Nasal cavity respiratory epithelium epithelial cell of viscerocranial mucosa (primary cell): ENCODE measurements at places on chromosomes 4 and X. TPM values are rescaled to one million over a fixed set of nuclear protein-coding genes. Genes with fewer than 3 reads are reported as not detected.

Gene SPANXN4
- not detected in 2 replicates for total RNA-seq

Gene FGF13
- 2.4 and 3.0 TPM in 2 replicates for total RNA-seq

Gene TLL1
- 0.50 and 1.0 TPM in 2 replicates for total RNA-seq

Gene PABPC5
- not detected in 2 replicates for total RNA-seq

Gene PCDH10
- total RNA-seq: under 0.01 TPM in 2 replicates

Gene REELD1
- total RNA-seq: 0.36 TPM in 1 of 2 replicates, not detected in the other

Gene DCK
- total RNA-seq: 15.4 and 19.5 TPM in 2 replicates

Gene TRIM75
- not detected in 2 replicates for total RNA-seq

Gene DOCK11
- 0.36 and 2.1 TPM in 2 replicates for total RNA-seq

Gene ANXA10
- not detected in 2 replicates for total RNA-seq

Gene ATP2B3
- not detected in 2 replicates for total RNA-seq

Gene MAGEA4
- total RNA-seq: not detected in 2 replicates

Gene NPNT
- 1.4 and 19.7 TPM in 2 replicates for total RNA-seq
